Mammary epithelial cell (primary cell): ENCODE measurements at places on chromosomes 6 and 20.

GRCh38 chr6:12271997-12272396 lies 18.2 kb upstream of the EDN1 start:
- peak; percentile 37 for DNase-seq

GRCh38 chr6:168299541-168300511 lies 19.8 kb downstream of the DACT2 start:
- no peak for DNase-seq

GRCh38 chr20:16846006-16846405 lies 97.8 kb downstream of the OTOR start:
- DNase-seq, result no peak

DNA sequence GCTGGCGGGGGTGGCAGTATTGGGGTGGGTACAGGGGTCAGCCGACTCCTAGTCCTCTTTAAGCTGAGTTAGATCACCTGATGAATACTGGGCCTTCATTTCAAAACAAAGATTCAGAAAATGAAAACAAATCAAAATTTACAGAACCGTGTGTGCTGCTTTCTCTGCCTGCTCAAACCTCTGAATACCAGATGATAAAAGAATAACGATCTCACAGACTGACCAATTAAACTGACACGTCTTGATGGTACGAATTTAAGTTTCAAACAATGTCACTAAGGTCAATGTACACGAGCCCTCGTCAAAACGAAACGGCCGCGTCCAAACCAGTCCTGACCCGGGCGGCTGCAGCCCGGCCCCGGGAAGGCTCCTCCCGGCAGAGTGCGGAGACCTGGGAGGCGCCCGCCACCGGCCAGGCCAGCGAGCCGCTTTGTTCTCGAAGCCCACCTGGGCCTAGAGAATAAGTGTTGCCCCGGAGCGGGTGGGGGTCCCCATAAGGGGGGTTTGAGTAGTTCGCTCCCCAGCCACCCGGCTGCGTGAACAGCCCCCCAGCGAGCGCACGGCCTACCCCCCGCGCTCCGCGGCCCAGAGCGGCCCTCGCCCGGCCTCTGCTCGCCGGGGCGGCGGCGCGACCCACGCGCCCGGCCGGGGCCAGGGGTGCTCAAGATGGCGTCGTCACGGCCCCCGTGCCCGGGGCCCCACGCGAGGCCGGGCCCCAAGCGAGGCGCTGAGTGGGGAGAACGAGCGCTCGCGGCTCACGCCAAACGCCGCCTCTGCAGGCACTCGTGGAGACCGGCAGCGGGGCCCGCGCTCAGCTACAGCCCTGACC lies 728 bp downstream of the PSMA7 start:
- no peak for DNase-seq

DNA sequence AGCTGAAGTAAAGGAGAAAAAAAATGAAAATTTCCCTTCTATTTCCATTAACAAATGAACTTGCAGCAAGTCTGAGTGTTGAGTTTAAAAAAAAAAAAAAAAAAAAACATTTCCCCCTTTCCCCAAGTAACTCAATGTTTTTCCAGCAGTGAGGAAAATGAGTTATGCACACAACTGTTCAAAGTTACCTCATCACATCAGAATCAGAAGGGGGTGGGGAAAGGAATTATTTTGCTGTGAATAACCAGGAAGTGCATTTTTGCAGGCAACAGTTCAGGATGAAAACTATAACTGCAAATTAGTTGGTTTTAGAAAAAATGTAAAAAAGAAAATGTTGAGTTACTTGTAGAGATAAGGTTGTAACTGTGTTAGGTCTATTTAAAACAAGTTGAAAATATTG lies 568.9 kb upstream of the CITED2 start:
- peak; percentile 44 for DNase-seq

- no peak for DNase-seq
These were observed 5.6 kb upstream of the ZBTB46 start for GRCh38 chr20:63836458-63837344.

DNA sequence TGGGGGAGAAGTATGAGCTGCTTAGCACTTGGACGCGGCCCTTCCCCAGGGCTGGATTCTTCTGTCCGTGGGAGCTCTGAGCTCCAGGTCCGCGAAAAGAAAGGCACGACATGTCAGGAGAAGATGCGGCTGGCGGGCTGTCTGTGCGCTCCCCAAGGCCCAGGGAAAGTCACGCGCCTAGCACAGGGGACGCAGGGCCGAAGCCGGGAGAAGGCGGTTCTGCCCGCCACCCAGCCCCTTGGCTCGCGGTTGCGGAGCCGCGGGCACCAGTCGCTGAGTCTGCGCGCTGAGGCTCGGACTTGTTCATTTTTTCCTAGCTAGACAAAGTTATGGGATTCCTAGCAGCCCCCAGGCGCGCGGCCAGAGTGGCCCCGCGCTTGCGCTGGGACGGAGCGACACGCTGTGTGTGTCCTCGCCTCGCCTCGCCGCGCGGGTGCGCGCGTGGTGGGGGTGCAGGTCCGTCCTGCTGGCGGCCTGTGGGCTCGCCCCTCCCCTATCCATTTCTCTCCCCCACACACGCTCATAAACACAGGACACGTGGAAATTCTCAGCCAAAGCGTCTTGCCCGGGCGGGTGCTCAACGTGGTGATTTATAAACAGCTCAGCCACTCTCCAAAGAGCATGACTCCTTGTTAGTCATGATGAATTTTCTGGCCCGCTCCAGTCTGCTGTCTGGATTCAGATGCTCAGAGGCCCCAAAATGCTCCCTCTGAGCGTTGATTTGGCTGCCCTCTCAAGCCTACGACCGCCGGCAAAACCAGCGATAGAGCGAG lies 1.9 kb upstream of the POU3F2 start:
- DNase-seq, result peak; percentile 76

GRCh38 chr6:96823743-96824142 lies 13.5 kb downstream of the GPR63 start:
- DNase-seq, result no peak
